ENCODE measurements at places on chromosomes 4 and X.

GRCh38 chrX:129718676-129719075 is 20.1 kb upstream of the XPNPEP2 start:
- no peak for DNase-seq

GRCh38 chr4:168487282-168488035 is 7.2 kb upstream of the DDX60L start:
- no peak for DNase-seq

- no peak for DNase-seq
Observed at GRCh38 chr4:159188646-159189045, 85.8 kb downstream of the RAPGEF2 start.

DNA sequence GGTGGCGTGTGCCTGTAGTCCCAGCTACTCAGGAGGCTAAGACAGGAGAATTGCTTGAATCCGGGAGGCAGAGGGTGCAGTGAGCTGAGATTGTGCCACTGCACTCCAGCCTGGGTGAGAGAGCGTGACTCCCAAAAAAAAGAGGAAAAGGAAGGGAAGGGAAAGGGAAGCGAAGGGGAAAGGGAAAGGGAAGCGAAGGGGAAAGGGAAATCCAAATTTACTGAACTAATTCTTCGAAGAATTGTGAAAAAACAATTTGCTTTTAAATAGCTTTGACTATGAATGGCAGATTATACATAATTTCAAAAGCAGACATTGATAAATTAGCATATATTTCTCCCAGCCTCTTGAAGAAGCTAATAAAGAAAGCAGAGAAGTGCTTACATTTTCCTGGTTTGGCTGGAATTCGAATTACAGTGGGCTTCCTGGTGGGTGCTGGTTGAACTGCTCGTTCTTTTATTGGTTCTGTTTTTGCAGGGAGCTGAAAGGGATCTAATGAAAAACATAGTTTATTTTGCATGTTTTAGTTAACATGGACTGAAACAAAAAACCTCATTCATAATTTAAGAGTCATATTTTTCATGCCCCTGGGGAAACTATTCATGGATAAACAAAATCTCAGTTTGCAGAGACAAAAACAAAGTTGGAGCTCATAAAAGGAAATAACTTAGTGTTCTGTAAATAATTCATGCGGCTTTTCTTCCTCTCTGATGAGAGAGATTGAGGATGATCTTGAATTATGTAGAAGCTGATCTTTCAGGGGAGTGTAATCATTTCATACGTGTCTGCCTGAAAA is 66.0 kb downstream of the RPS3A start:
- DNase-seq: no peak

DNA sequence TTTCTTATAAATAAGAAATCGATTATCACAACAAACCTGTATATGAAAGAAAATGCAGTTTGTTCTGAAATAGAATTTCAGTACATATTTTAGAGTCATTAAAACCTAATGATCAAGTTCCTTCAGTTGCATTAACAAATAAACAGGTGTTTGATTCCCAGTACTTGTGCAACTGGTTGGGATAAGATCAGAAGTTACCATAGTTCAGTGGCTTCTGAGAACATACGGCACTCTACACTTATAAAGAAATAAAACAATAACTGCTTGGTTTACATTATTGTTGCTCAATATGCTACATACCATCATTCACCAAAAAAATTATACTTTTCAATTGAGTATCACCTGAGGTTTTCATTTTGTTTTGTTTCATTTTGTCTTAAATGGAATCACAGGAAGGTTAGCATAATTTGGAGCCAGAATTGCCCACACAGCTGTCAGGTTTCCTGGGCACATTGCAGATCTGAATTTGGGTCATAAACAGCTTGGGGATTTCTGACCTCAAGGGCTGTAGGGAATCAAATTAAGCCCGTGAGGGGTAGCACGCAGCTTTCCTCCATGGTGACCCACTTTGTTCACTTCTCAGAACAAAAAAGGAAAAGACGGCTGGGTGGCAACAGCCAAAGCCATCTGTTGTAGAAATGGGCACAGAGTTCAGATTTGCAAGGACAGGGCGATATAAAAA is 14.9 kb upstream of the CCNG2 start:
- no peak for DNase-seq

DNA sequence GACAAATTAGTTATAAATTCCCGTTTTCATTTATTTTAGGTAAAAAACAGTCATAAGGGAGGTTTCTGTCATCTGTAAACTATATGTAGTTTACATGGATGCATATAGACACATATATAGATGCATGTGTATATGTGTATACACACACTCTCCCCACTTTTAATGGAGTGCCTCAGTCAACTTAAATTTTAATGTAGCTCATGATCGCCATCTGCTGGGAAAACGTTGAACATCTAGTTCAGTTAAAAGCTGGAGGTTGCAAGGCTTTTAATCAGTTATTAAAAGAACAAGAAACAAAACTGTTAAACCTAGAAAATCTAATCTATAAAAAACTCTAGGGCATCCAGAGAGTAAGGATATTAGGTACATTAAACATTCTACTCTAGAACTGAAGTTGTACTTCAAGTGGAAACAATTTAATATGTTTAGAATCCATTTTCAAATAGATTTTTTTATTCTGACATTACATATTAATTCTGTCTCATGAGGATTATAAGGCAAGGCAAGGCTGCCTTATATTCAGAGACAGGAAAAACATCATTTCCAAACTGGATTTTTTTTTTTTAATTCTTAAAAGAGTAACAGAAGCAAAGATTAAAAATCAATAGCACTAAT is 122.6 kb downstream of the SHISA3 start:
- DNase-seq: peak; percentile 65

GRCh38 chrX:85139422-85139821 is 104.2 kb downstream of the SATL1 start:
- no peak for DNase-seq

- DNase-seq: no peak
Observed at GRCh38 chr4:152352215-152352614, 183.7 kb downstream of the FBXW7 start.

- no peak for DNase-seq
Observed at GRCh38 chrX:153941336-153942252, 2.8 kb downstream of the RENBP start.

GRCh38 chr4:1627417-1628313 is 56.4 kb downstream of the FAM53A start:
- DNase-seq: no peak

DNA sequence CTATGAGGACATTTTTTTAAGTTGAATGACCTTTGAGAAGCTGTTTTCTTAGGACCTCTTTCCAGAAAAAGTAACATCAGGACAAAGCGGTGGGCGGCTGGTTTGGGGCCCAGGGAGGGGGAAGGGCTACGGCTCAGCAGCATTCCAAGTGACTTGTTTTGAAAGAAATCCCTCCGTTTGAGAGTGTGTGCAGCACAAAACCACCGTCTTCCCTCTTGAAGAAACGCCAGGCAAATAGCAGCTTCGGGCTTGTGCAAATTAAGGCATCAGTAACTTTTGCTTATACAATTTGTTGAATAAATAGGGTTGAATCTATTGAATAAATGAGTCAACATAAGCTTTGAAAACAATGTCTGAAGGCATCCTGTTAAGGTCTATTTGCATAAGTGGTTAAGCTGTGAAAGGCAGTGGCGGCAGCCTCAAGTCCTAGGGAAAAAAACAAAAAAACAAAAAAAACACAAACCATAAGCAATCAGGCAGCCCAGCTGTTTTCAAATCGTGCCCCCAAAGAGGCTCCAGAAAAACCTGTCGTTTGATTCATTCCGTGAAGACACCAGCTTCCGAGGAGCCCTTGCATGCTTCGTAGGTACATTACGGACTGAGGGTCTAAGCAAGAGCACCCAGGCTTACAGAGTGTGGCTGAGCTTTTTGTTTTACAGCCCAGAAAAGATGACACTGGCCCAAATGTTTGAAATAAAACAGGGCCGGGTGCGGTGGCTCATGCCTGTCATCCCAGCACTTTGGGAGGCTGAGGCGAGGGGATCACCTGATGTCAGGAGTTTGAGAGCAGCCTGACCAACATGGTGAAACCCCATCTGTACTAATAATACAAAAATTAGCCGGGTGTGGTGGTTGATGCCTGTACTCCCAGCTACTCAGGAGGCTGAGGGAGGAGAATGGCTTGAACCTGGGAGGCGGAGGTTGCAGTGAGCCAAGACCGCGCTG is 103.7 kb downstream of the CRLF2 start:
- DNase-seq: no peak

- no peak for DNase-seq
Observed at GRCh38 chrX:110698696-110699095, 96.9 kb downstream of the CHRDL1 start.

GRCh38 chr4:86500527-86500926 is 93.6 kb upstream of the PTPN13 start:
- no peak for DNase-seq

GRCh38 chr4:183635321-183635720 is 23.7 kb downstream of the RWDD4 start:
- DNase-seq: no peak

GRCh38 chrX:110877326-110877725 is 81.7 kb upstream of the CHRDL1 start:
- no peak for DNase-seq

- DNase-seq: peak; percentile 94
Observed at GRCh38 chrX:39653691-39654090, 444.1 kb downstream of the BCOR start.

GRCh38 chr4:123783921-123784320 is 387.3 kb downstream of the SPRY1 start:
- DNase-seq: no peak

DNA sequence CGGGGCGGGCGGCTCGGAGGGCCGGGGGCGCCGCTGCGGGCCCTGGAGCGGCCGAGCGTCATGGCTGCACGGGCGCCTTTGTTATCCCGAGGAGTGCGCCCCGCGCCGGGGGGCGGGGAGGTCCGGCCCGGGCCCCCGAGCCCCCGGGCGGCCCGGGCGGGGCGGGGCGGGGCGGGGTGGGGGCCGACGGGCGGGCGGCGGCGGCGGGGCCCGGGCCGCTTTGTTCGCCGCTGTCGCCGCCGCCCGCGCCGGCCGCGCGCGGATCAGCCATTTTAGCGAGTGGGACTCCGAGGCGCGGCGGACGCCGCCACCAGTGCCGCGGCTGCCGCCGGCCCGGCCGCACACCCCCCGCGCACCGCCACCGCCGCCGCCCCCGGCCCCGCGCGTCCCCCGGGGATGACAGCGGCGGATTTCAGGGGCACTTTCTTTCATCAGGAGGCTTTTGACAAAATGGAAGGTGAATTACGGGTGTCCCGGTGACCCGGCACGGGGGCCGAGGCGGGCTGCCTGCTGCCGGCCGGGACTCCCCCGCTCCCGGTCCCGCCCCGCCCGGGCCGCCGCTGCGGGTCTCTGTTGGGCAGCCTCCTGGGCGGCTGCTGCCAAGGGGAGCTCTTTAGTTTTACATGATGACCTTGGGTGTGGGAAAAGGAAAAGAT is 1.2 kb downstream of the HMGB3 start:
- no peak for DNase-seq

- DNase-seq: no peak
Observed at GRCh38 chr4:154024097-154024694, 235.3 kb upstream of the SFRP2 start.

- DNase-seq: no peak
Observed at GRCh38 chr4:54556587-54556986, 101.2 kb upstream of the KIT start.

GRCh38 chr4:74555231-74555630 is 110.3 kb downstream of the AREG start:
- DNase-seq: no peak

- no peak for DNase-seq
Observed at GRCh38 chr4:141497627-141498026, 138.8 kb upstream of the IL15 start.

DNA sequence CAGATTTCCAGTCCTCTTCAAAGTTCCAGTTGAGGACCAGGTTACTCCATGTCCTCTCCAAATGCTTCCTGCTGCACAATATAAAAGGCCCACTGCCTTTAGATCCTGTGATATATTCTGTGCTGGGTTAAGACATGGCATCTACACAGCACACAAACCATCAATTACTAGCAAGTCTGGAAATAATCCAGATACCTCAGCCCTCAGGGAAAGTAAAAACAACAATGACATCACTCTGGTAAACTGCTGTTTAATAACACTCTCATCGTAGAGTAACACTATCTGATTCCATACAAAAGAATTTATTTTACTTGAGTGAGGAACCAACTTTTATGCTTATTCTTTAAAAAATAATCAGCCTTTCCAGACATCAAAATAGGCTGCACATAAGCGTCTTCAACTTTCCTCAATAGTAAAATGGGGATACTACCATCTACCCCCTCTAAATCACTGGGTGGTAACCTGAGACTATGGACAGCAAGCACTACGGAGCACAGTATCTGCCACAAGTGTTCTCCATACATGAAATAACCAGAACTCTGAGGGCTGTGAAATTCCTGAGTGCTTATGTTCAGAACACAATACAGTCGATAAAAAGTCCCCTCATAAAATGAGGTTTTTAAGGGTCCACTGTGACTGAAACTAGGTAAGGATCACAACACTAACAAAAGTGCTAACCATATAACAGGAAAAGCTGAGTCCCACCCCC is 53.4 kb downstream of the ABCG2 start:
- no peak for DNase-seq

GRCh38 chr4:30153427-30153826 is 566.7 kb upstream of the PCDH7 start:
- DNase-seq: no peak

DNA sequence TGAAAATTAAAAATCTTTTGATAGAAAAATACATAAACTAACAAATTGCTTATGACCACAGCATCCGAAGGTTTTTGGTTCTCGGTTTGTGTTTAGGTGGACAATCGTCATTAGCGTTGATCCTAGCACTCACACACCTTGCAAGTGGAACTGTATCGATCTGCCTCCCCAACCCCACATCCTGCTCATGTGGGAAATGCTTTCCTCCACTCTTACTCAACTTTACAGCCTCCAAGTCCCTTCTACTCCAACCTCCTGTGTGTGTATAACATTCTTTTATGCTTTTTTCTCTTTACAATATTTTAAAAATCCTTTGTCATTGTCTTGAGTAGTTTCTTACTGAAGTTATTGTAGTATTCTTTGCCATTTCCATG is 15.6 kb upstream of the TMEM131L start:
- DNase-seq: no peak

GRCh38 chrX:87397103-87397886 is 120.3 kb upstream of the KLHL4 start:
- no peak for DNase-seq

DNA sequence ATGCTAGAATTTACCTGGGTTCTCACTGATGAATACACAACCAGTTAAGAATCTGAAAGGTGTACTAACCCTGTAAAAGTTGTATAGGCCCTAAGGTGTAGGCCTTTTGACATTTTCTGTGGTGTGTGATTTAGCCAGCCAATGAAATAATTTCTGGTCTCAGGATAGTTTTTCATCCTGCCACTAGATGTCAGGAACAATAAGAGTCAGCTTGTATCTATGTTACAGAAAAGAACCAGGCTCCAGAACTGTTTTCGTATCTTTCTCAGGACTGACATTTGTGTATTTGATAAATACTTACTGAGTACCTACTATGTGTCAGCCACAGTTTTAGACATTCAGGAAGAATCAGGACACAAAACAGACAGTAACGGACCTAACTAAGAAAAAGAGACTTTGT is 673.6 kb upstream of the TENM3 start:
- peak; percentile 69 for DNase-seq

DNA sequence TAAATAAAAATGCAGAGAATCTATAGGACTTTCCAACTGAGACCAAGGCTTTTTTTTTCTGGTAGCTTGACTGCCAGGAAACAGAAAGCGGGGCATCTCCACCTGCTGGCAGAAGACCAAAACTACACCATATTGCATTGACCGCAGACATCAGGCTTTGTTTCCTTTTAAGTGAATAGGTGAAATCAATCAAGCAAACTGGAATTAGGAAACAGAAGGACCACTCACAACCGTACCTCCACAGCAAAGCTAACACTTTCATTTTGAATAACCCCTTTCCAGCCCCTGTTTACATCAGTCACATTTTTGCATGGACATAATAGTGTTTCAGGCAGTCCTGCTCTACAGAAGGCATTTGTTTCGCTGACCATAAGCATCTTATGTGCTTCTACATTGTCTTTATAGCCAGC is 218.2 kb downstream of the IDS start:
- peak; percentile 33 for DNase-seq
